ENCODE measurements at places on chromosomes 12 and 14.

GRCh38 chr12:53938326-53939140, at the start of gene HOXC13:
HOXC13 (plus strand) TSS chr12:53938831; CDS start chr12:53938907, 76 bp downstream.
- no peak for DNase-seq

- DNase-seq, result no peak
Measured at GRCh38 chr12:119710374-119710964, 42.5 kb downstream of the PRKAB1 start.

- DNase-seq, result peak; percentile 84
Measured at GRCh38 chr14:102694530-102695166, 82.6 kb upstream of the TRAF3 start.

DNA sequence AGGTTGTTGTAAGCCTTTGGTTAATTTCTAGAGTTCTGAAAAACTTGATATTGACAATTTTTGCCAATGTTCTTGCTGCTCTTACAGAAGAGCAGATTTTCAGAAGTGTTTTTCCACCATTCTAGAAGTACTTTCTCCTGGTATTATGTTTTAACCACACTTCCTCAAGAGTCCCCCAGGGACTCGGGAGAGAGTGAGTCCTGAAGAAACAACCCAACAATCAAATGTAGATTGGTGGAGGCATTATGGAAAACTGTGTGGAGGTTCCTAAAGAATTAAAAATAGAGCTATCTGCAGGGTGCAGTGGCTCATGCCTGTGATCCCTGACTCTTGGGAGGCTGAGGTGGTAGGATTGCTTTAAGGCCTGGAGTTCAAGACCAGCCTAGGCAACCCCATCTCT, 26.7 kb downstream of the OR10P1 start:
- no peak for DNase-seq

DNA sequence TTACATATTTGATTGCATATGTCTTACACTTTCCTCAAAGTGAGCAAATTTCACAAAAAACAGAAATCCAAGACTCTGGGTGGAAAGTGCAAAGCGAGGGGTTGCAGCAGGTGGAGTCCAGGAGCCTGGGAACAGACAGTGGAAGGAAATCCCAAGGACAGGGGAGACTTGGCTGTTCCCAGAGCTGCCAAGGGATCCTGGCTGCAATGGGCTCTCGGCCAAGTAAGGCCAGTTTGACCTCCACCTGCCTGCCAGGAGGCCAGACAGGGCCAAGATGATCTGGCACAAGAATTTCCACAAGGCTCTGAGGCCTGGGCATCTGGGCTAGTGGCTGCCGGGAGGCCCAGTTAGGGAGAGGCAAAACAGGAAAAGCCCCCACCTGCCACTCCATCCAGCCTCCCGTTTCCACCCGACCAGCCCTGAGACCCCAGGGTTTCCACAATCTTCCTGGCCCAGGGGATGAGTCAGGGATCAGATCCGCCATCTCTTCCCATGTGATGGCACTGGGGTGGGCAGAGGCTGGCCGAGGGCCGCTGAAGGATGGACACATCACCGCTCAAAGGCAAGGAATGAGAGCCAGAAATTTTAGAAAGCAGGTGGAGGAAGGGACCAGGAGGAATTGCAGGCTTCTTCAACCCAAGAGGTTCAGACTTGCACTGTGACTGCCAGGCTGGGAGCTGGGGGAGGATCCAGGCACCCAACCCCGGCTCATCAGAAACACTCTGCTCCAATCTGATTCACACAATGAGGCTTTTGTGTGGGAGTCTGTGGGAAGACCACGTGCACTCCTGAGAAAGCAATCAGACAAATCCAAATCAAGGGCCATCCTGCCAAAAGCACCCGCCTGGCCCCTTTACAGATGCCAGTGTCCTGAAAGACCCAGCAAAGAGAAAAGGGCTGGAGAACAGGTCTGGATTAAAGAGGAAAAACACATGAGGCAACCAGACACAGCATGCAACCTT, 16.3 kb downstream of the SCARB1 start:
- DNase-seq, result no peak

DNA sequence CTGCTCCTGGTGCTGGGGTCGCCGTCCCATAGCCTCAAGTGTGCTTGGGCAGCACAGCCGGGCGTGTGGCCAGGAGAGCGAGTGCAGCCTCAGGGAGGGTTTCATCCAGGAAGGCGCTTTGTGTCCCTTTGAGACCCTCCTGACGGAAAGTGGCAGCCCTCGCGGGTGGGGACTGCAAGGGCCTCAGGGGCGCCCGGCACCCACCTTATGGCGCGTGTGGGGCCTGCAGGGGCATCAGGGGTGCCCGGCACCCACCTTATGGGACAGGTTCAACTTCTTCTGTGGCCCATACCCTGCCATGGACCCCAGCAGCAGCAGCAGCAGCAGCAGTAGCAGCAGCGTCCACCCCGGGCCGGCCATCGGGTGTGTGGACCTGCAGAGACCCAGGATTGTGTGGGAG, 4.5 kb downstream of the LRCOL1 start:
- DNase-seq, result no peak

GRCh38 chr14:69612783-69613130, 1.4 kb downstream of the SUSD6 start:
- DNase-seq, result peak; percentile 63
